Activated T-cell treated with anti-CD3 and anti-CD28 coated beads for 4 hours (primary cell): ENCODE measurements at places on chromosomes 12 and 14.

DNA sequence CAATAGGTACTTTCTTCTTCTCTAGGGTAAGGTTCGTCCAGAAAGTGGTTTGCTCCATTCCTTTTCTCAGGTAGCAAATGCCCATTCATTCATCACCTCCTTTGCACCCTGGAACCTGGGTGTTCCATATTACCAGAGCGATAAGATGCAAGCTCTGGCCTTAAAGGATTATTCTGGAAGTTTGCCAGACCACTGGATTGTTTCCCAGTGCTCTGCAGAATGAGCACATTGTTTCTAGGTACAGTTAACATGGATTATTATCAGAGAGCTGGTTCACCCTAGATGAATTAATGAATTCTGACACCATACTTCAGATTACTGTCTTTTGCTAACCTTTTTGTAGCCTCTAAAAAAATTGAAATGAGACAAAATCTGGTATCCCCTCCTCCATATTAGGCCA, 170.9 kb upstream of the BMP4 start:
- no peak for DNase-seq

DNA sequence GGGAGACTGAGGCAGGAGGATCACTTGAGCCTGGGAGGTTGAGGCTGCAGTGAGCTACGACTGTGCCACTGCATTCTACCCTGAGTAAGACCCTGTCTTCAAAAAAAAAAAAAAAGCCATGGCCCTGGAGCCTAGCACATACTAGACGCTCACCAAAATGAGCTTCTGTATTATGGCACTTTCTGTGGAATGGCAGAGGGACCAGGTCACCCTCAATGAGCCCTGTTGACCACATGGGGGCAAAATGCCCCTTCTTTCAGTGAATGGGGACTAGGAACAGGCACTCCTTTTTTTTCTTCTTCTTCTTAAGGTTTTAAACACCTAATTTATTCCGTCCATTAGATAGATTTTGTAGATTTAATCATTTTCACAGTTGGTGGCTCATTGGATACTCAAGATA, 50.5 kb downstream of the FAM222A start:
- no peak for DNase-seq

GRCh38 chr14:95273001-95273978, 46.4 kb downstream of the CLMN start:
- no peak for DNase-seq

GRCh38 chr14:94571950-94572349, 9.3 kb upstream of the SERPINA5 start:
- DNase-seq, result no peak

- DNase-seq, result no peak
Observed at GRCh38 chr14:52473557-52473956, 78.7 kb downstream of the TXNDC16 start.
